WTC11 (cell line): ENCODE measurements at places on chromosomes 6 and 20. TPM values are rescaled to one million over a fixed set of nuclear protein-coding genes. Genes with fewer than 3 reads are reported as not detected.

The DLK2 gene
- total RNA-seq: 0.18 to 0.81 TPM (median 0.37 TPM) in 3 replicates

The CALHM4 gene
- not detected in 3 replicates for total RNA-seq

The C6orf58 gene
- not detected in 3 replicates for total RNA-seq

The HDGFL1 gene
- total RNA-seq: not detected in 3 replicates

The GGTLC1 gene
- total RNA-seq: not detected in 3 replicates

The HLA-DOB gene
- 0.15 to 0.55 TPM (median 0.46 TPM) in 3 replicates for total RNA-seq

GRCh38 chr6:169009628-169010027 lies 244.0 kb downstream of the THBS2 start:
- peaks cover 50% of the 10 kb centered on the region for H3K4me1 ChIP-seq
- H3K27me3 ChIP-seq: peaks cover 10% of the 10 kb centered on the region
- H3K4me3 ChIP-seq: no peak overlapping the region
- H3K36me3 ChIP-seq: peaks cover 33% of the 10 kb centered on the region

DNA sequence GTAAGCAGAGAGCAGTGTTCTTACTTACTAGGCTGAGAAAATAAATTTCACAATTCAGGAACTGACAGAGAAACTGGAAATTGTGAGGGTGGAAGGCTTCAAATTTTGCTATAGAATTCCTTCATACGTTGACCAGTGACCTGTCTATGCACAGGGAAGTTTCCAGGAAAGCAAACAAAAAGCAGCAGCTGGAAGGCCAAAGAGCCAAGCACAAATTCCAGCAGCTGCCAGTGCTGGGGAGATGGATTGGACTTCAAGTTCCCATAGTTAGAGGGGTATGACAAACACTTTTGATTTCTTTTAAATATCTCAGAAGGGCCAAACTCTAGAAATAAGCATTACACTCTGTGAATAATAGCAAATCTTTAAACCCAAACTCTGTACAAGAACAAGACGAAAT lies 299.1 kb upstream of the KCNQ5 start:
- no peaks in the 10 kb centered on the region for H3K36me3 ChIP-seq
- H3K4me3 ChIP-seq: no peak overlapping the region
- H3K27ac ChIP-seq: no peak overlapping the region
- no peaks in the 10 kb centered on the region for H3K27me3 ChIP-seq
- H3K4me1 ChIP-seq: peaks cover 5% of the 10 kb centered on the region

- no peak for DNase-seq
- H3K4me3 ChIP-seq: no peak overlapping the region
- H3K36me3 ChIP-seq: peaks cover 32% of the 10 kb centered on the region
- no peaks in the 10 kb centered on the region for H3K4me1 ChIP-seq
- no peaks in the 10 kb centered on the region for H3K27me3 ChIP-seq
Measured at GRCh38 chr6:94036024-94036423, 616.7 kb upstream of the EPHA7 start.

GRCh38 chr20:23223908-23224580 lies 126.5 kb upstream of the NXT1 start:
- no peak for DNase-seq
- H3K4me3 ChIP-seq: no peak overlapping the region
- H3K27me3 ChIP-seq: peaks cover 14% of the 10 kb centered on the region
- H3K4me1 ChIP-seq: no peaks in the 10 kb centered on the region
